Stimulated activated CD4-positive, alpha-beta T cell treated with anti-CD3 and anti-CD28 coated beads, TNF-alpha, amount 100 ng/mL, for 1 hour (primary cell): ENCODE measurements at places on chromosomes 4 and X.

GRCh38 chrX:104935581-104935980 is 284.9 kb downstream of the TEX13A start:
- DNase-seq: no peak

- peak; percentile 9 for DNase-seq
These were observed 108.0 kb downstream of the ITM2A start for GRCh38 chrX:79259073-79259689.

- no peak for DNase-seq
These were observed 90.2 kb downstream of the CXCL13 start for GRCh38 chr4:77695774-77696173.

DNA sequence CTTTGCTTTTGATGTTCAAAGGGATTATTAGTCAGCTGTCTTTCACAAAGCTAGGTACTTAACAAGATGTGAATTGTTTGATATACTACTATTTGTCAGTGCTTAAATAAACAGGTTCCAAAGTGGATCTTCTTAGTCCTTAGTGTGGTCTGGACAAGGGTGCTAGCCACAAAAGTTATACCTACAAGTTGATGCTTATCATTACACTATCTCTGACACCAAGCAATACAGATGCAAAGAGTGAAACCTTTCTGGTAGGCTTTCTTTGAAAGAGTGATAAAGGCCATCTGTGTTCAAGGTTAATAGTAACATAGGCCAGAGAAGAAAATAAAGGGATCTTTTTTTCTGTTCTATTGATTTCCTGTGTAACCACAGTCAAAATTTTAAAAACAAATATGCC is 12.2 kb upstream of the RBPJ start:
- DNase-seq: no peak

DNA sequence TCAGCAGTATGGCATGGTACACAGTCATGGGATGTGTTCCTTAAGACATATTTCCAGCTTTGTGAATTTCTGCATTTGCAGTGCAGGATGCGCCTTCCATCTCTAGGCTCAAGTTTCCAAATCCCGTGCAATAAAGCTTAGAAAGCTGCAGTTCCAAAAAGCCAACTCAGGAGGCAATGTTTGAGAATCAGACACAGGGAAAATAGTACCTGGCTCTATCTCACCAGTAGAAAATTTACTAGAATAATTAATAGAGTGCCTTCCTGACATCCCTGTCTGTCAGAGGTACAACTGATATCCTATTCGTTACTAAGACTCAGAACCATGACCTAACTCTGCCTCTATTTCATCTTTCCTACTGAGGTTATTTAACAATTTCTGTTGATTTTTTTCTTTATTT is 1333.0 kb downstream of the PCDH19 start:
- DNase-seq: no peak

GRCh38 chr4:176793060-176793605 is 411 bp upstream of the VEGFC start:
- no peak for DNase-seq

DNA sequence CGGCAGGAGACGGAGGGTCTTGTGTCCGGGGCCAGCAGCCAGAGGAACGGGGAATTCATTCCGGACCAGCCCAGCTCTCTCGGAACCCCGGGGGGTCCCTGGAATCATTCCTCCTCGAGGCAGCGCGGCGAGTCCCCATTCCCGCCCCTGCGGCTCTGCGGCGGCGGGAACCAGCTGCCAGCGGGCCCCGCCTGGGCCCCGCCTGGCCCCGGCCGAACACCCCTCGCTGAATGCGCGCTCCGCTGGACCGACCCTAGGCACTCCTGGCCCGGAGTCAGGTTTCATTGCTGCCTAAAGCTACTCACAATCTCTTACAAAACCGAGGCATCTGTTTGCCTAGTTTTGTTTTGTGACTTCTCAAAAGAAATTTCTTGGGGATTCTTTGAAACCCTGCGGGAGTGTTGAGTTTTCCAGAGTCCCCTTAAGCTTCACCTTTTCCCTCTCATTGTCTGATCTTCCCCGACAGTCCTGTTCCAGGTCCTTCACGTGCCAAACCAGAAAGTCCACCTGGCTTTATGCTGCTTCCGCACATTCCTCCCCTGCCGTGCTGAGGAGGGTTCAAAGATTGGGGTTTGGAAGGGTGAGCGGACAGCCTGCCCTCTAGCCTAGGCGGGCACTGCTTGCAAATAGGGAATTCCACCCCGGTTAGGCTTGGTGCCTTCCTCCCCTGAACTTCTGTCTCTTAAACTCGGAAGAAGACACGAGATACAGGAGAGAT is 789 bp downstream of the ARHGAP10 start:
- DNase-seq: no peak

- no peak for DNase-seq
These were observed 84.2 kb downstream of the SORCS2 start for GRCh38 chr4:7276515-7276914.

- DNase-seq: no peak
These were observed 722 bp downstream of the SLC10A7 start for GRCh38 chr4:146520896-146521540.

GRCh38 chr4:188198982-188199792 is 59.9 kb downstream of the TRIML1 start:
- no peak for DNase-seq

- DNase-seq: no peak
These were observed 34.7 kb downstream of the CSN3 start for GRCh38 chr4:70277121-70277520.

DNA sequence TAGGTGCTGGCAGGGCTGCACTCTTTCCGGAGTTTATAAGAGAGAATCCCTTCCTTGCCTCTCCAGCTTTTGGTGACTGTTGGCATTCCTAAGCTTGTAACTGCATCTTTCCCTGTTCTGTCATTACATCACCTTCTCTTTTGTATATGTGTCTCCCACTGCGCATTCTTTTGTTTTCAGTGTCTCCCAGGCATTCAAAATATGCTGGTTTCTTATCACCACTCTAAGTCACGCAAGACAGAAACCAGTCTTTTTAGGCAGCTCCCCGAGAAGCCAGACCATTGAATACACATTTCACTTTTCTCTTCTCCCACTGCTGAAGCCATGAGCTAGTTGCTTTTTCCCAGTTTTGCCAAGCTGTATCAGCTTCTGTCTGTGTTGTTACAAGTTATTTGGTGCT is 71.0 kb downstream of the LAS1L start:
- no peak for DNase-seq

GRCh38 chr4:4502694-4503311 is 39.0 kb downstream of the STX18 start:
- DNase-seq: no peak

- no peak for DNase-seq
These were observed 264.5 kb upstream of the EMCN start for GRCh38 chr4:100782356-100782755.

DNA sequence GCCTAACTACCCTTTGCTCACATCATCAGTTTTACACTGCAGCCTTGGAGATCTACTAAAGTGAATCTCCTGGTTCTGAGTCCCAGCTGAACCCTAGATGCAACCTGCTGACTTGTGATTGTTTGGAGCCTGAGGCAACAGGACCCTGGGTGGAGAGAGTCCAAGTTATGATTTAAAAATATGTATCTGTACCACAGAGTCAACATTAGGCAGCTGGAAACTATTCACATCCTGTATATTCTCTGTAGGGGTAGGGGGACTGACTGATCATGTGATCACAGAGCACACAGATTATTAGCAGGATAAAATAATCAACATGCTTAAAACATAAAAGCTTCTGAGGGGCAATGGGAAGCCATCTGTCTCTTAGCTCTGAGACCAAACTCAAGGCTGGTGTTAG is 52.1 kb downstream of the CT47B1 start:
- DNase-seq: no peak

DNA sequence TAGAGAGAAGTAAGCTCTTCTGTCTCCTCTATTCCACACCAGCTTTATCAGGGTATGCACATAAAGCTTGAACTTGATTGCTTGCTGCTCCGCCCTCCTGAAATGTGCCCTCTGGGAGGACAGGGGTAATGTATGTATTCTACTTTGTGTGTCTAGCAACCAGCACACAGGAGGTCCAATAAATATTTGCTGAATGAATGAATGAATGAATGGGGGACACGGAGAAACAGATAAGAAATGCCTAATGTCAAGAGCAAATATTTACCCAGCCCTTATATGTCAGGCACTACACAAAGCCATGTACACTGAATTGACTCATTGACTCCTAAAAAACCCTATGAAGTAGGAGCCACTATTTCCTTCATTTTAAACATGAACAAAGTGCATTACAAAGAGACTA is 2.3 kb upstream of the MSL3 start:
- no peak for DNase-seq

DNA sequence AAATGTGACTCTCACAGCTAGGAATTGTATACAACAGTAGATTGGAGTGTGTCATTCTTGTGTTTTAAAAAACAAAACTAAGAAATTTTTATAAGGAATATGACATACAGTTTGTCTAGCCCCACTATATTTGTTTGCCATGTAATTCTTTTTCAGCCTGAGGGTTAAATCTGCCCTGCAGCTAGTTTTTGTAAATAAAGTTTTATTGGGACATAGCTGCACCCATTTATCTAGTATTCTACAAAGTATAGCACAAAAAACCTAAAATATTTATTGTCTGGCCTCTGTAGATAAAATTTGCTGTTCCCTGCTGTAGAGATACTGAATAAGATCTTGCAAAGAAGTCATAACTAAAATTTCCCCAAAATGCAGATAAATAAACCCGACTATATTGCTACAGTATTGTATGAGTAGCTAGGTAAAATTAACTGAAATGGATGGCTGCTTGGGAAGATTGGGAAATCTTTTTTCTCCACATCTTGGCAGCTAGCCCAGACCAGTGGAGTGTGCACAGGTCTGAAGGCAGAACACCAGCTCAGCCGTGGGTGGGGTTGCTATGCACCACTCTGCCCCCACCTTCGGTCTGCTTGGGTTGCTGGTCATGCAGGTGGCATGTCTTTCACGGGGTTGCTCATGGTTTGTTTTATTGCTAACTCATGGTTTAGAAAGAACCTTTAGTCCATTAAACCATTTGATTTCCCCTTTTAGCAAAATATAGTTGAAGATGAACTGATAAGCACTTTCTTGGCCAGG is 127.9 kb downstream of the KLHL8 start:
- DNase-seq: no peak

DNA sequence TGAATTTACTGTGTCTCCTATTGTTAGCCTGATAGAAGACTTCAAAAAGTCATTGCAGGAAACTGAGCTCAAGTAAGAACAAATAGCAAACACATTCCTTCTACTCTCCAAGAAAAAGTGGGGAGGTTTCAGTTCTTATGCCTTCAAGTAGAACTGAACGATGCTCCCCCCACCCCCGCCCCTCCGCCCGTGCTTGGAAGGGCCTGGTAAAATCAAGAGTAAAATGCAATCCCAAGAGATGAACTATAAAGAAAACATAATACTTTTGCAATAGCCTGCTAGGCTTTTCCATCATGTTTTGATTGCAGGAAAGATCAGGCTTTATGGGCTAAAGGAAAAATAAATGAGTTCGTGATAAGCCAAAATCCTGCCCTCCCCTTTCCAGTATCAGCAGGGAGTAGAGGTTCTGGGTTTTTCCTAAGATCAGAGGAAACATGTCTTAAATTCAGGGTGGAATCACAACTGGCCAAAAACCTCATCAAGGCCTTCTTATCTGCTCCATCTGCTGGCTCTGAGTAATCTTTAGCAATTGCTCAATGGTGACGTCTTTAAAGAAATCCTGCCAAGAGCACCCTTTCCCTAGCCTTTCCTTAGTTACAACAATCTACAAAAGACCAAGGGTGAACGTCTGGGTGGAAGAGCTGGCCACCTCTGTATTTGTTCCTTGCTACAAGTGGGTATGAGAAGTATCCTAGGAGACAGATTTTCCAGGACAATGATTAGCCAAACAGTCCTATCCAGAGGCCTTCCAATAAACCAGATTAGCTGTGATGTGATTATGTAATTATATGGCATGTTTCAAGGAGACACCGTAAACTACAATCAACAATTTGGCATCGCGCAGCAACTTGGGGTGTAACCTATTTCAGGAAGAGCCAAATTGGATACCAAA is 66.3 kb upstream of the FAM9C start:
- DNase-seq: no peak

DNA sequence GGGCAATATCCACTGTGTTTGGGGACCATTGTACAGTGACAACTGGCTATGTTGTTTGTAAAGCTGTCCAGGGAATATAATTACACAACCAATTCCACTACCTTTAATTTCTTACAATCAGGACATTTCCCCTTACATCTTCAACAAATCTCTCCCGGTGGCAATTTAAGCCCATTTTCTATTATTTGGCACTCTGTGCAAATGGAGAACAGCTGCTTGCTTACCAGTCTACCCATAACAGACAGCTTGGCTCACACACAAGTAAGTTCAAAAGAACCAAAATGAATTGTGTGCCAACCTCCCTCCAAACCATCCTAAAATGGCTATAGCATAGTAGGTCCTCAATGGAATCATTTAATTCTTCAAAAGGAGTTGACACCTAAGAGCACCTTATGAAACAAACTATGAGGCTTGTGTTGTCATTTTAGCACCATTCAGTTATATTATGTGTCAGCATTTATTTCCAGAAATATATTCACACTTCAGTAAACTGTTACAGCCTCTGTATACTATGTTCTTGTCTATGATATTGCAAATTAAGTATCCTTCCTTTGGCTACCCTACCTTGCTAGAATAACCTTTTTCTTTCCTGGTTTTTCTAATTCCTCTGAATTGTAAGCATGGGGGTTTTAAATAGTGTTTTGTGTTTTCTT is 18.4 kb downstream of the GABRA4 start:
- no peak for DNase-seq

- no peak for DNase-seq
These were observed 194.5 kb upstream of the EDA2R start for GRCh38 chrX:66833426-66833825.

DNA sequence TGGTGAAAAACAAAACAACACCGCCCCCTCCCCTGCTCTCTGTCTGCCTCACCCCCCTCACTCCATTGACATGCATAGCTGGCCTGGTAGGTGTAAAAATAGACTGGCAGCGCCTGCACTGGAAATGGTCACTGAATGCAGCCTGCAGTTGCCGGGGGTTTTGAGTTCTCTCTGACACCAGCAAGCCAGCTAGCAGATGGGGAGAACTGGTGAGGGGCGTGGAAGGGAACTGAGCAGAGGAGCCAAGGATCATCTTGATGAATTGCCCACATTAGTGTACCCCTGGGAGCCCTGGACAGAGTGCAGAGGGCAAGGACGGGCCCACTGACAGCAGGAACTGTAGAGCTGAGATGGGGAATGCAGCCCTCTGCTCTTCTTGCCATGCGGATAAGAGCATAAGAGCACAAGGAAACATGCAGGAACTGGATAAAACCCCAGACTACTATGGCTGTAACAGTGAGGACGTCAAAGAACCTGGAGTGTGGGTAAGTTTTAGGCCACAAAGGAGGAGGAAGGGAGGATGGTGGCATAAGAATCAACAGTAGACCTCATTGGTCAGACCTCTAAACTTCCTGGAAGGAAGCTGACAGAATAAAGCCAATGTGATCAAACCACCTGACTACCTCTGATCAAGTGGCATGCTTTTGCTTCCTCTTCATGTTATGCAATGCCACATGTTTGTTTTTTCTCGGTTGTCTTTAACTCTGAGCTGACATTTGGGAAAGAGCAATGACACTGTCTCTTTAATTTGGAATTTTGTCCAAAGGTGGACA is 96.3 kb downstream of the ANK2 start:
- no peak for DNase-seq

- DNase-seq: no peak
These were observed 215.0 kb downstream of the HTR2C start for GRCh38 chrX:114798907-114799306.

- no peak for DNase-seq
These were observed 209.1 kb downstream of the CBR4 start for GRCh38 chr4:168800926-168801325.

- DNase-seq: no peak
These were observed 752.5 kb upstream of the PCDH10 start for GRCh38 chr4:132396636-132397035.
